ENCODE measurements at places on chromosomes 4 and X.
A peak's percentile ranks its signal among the peaks of the same experiment; 100 is the strongest.

- no peak for DNase-seq
Observed at GRCh38 chrX:2698604-2699003, 7.5 kb downstream of the CD99 start.

- no peak for DNase-seq
Observed at GRCh38 chr4:145278341-145279121, 98.1 kb upstream of the OTUD4 start.

- no peak for DNase-seq
Observed at GRCh38 chrX:134658002-134658759, at the start of gene PLAC1. Gene PLAC1 (minus strand): TSS chrX:134658471. CDS start chrX:134566682, 91,789 bp downstream.

DNA sequence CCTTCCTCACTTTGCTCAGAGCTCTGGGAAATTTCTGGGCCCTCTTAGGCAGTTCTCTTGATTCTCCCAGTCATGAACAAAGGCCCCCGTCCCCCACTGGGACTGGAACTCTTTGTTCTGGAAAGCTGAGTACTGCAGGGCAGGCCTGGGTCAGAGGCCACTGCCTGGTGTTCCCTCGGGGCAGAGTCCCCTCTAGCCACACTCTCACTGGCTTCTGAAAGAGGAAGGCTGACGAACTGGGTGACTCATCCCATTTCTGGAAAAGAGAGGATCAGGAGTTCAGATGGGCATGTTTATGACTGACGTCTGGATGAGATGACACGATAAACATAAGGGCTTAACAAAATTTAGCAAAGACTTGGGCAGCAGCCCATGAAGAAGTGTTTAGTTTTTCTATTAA lies 47.7 kb downstream of the DDX3X start:
- no peak for DNase-seq

GRCh38 chr4:23750125-23750524 lies 139.7 kb downstream of the PPARGC1A start:
- DNase-seq: no peak

GRCh38 chrX:153792368-153792767 lies 1.8 kb downstream of the IDH3G start:
- no peak for DNase-seq

DNA sequence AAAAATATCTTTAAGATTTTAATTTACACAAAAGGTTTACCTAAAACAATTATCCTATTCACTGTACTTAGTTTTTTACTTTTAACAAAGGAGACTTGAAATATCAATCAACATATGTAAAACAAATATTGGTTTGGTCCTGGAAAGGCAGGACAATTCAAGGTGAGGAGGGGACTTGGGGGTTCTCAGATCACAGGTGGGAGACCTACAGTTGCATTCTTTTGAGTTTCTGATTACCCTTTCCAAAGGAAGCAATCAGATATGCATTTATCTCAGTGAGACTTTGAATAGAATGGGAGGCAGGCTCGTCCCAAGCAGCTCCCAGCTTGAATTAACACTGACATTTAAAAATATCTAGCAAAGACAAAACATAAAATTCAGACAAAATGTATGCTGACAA lies 1917.3 kb downstream of the C4orf33 start:
- no peak for DNase-seq

DNA sequence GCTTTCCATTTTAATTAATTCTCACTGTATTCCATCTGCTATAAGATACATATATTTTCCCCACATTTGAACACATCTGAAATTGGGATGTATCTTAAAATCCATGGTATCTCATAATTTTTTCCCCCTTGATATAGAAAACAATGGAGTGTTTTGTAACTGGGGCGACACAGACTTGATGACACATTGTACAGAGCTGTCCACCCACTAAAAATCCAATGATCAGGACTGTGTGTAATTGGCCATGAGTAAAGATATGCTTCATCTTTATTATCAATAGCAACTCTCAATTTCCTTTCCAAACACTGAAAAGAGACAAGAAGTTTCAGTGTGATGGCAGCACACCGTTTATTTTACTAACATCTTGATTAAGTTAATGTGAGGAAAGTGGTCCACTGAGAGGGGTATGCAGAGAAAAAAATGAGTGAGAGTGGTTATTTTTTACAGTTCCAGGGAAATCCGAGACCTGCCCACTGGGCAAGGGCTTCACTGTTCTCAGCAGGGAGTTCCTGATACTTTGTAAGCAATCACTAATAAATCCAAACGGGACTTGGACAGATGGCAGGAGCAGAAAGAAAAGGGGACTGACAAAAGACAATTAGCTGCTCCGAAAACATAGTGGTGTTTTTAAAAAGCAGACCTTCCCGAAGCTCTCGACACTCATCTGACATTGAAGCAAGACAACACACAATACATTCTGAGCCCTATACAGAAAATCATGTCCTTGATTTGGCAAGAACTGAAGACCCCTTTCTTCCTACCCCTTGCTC lies 149.4 kb downstream of the TSPAN5 start:
- DNase-seq: no peak

- no peak for DNase-seq
Observed at GRCh38 chr4:120685756-120686278, 236.7 kb downstream of the PRDM5 start.

DNA sequence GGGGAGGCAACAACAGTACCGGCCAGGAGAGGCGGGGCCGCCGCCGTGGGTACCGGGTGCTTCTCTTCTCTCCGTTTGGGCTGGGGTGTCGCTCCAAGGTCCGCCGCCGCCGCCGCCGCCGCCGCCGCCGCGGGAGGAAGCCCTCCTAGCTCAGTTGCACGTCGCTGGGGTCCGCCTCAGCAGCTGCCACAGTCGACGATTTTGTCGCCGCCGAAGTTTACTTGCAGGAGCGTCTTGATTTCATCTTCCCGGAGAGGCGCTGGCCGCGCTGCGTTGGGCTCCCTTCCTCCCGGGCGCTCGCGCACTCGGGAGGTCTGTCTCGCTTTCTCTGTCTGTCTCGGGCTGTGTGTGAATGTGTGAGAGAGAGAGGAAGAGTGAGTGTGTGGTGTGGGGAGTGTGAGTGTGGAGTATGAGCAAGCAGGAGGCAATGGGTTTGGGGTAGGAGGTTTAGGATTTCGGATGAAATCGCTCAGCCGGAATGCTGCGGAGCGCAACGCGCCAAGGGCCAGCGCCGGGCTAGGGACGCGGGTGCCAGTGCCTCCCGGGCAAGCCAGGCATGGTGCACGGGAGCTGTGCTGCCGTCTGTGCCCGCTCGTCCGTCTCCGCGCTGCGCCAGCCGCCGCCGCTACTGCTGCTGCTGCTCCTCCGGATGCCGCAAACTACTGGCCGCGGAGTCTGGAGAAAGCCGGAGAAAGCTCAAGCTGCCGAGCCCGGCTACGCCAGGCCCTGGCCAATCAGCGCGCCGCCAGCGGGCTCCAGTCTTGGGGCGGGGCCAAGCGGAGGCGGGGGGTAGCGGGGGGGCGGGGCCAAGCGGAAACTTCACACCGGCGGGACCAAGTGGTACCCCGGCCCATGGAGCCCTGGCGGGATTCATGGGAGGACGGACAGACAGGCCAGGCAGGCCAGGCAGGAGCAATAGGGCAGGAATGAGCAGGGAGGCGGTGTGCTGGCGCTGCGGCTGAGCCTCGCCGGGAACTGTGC lies at the start of gene PCDH19:
Gene PCDH19, minus strand, starts transcription at position 664 of the 981 bp plus-strand sequence. CDS start 1,676 bp downstream, outside the sequence.
- peak; percentile 24 for DNase-seq

DNA sequence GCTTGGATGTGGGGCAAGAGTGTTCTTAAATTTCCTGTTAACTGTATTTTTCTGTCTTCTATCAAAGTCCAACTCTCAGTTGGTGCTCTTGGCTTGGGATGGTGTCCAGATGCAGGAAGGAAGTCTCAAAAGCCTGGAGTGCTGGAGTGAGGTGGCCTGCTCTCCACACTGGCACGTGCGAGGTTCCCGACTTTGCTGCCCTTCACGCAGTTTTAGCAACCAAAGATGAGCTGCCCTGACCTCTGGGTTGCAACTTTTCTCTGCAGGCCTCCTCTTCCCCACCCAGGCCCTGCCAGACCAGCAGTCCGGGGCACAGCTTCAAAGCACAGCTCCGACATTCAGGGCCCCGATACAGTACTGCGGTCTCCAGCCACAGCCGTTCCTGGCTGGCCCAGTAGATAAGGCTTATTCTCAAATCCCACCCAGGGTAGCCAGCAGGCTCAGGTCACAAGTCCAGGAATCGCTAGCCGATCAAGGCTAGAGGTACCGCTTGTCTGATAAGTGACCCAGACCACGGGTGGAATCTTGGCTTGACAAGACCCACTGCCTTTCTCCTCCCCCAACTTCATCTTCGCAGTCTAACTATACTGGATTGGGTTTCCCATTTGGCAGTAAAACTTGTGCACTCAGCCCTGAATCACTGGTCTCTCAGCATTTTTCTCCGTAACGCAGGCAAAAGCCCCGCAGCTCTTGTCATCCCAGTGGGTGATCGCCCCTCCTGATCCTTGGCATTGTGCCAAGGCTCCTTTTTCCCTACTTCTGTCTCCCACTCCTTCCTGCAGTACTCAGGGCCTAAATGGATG lies 21.8 kb upstream of the JADE1 start:
- no peak for DNase-seq

GRCh38 chr4:110296892-110297291 lies 98.5 kb upstream of the ELOVL6 start:
- DNase-seq: no peak

DNA sequence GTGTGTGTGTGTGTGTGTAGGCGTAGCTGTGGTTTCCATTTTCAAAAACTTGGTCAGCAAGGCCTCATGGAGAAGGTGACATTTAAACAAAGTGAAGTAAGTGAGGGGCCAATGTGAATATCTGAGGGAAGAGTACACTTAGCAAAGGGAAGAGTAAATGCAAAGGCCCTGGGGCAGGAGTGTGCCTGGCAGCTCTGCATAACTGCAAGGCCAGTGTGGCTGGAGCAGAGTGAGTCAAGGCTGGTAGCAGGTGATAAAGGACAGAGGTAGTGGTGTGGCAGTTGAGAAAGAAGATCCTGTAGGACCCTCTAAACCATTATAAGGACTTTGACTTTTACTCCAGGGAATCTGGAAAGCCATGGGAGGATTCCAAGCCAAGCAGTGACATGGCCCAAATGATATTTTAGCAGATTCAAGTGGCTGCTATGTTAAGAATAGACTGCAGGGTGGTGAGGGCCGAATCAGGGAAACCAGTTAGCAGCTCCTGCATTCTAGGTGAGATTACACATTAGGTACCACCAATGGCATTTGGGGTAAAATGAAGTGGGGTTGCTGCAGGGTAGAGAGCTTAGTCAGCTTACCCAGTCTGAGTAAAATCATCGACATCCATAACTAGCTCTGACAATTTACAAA lies 5.9 kb upstream of the TBC1D1 start:
- no peak for DNase-seq

GRCh38 chr4:25080571-25080970 lies 49.8 kb upstream of the LGI2 start:
- no peak for DNase-seq

DNA sequence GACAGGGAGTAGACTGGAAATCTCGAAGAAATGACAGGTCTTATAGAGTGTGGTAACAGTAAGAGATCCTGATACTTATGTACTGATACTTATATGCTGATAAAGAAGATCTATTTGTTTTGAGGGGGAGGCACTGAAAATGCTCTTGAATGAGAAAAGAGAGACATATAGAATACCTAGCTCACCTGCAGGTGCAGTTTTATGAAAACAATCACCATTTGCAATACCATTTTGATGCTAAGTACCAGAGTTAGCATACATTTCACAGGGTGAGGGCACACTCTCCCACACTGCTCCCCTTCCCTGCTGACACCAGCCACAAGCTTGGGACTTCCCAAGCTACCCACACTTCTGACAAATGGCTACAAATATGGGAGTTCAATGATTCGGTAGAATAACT lies 1490.1 kb upstream of the IGFBP7 start:
- no peak for DNase-seq

GRCh38 chr4:123477711-123478209 lies 81.2 kb downstream of the SPRY1 start:
- peak; percentile 5 for DNase-seq

- DNase-seq: no peak
Observed at GRCh38 chr4:130563185-130563888, 1467.4 kb downstream of the C4orf33 start.

- DNase-seq: no peak
Observed at GRCh38 chr4:97994765-97995465, 148.4 kb downstream of the STPG2 start.

DNA sequence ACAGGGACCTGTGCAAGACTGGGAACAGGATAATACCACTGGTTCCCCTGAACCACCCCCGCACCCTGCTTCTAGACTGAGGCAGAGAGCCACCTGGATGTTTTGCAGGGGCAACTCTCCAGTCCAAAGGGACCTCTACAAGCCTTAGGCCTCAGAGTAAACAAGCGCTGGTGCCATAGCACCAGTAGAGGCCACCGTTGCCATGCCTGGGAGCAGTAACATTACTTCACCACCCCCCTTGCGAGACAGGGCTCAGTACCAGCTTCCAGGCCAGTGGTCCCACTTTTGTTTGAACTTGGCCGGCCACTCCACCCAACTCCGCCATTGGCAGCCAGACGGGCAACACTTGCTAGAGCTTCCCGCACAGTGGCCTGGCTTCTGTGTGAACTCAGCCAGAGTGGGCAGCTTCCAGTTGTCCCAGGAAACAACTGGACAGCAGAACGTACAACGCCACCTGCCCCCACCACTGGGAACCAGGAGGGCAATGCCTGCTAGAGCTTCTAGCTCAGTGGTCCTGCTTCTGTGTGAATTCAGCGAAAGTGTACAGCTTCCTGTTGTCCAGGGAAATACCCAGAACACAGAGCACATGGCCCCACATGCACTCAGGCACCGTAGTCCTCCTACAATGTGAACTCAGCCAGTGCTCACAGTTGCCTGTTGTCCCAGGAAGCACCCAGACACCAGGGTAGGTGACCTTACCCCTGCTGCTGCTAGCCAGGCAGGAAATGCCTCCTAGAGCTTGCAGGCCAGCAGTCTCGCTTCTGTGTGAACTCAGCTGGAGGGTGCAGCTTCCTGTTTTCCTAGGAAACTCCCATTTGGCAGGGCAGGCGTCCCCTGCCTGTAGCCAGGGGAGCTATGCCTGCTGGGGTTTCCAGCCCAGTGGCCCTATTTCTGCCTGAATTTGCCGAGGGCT lies 39.9 kb upstream of the PCDH19 start:
- no peak for DNase-seq

GRCh38 chrX:14690553-14690952 lies 161.2 kb downstream of the GLRA2 start:
- no peak for DNase-seq

GRCh38 chrX:119427024-119427794 lies 28.1 kb downstream of the SLC25A43 start:
- DNase-seq: no peak

DNA sequence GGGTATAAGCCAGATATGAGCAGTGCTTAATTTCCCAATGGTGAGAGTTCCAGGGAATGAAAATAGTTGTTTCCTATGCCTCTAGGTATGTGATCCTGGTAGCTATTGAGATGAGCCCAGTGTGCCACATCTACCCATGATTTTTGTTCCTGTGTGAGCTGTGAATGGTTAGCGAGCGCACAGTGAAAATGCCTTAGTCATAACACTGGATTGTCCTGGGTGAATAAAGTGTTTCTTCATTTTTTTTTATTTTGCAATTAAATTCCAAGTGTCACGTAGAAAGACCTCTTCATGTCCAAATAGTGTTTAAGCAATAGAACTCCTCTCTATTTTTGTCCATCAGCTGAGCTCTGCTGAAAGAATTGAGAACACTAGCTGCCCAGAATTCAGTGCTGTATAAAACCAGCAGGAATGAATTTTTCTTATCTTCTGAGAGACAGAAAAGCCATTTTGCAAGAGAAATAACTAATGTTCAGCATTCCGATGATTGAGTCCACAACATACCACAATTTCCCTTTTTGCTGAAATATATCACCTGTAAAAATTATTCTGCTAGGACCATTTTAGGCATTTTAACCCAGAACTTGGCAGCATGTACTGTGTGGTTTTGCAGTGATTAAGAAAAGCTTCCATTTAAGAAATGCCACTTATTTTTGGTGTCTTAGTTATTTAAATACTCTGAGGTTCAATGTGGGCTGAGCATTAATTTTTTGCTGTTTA lies 5.6 kb downstream of the MAOA start:
- DNase-seq: no peak
